ENCODE measurements at places on chromosomes 16 and 17. TPM values are rescaled to one million over a fixed set of nuclear protein-coding genes. Genes with fewer than 3 reads are reported as not detected.

- no peak for DNase-seq
These were observed 1378.8 kb upstream of the CDH8 start for GRCh38 chr16:63415014-63415413.

DNA sequence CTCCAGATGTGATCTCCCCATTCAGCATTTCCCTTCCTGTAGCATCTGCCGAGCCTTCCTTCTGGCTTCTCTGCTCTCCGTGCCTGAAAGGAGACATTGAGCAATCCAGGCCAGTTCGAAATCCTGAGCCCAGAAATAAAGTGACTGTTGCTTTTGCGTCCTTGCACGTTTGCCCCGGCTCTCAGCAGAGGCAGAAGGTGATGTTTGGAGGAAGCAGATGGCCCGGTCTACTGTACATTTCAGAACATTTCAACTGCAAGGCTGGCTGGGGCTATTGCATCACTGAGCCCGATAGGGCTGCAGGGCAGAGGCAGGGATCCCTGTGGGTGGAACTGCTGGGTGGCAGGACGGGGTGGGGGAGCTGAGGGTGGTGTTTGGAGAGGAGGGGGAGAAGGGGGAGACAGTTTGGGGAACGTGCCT, 29.4 kb downstream of the IRF8 start:
- DNase-seq, result no peak

GRCh38 chr17:32319548-32319905, 22.4 kb downstream of the C17orf75 start:
- peak; percentile 38 for DNase-seq

GRCh38 chr17:82101767-82102679, 4.0 kb upstream of the FASN start:
- no peak for DNase-seq

GRCh38 chr17:54494721-54495715, 405.6 kb upstream of the TOM1L1 start:
- DNase-seq, result no peak

GRCh38 chr17:142876-143784, 5.8 kb downstream of the SCGB1C2 start:
- no peak for DNase-seq

- DNase-seq, result no peak
These were observed 7.1 kb downstream of the SETD1A start for GRCh38 chr16:30964574-30965226.

DNA sequence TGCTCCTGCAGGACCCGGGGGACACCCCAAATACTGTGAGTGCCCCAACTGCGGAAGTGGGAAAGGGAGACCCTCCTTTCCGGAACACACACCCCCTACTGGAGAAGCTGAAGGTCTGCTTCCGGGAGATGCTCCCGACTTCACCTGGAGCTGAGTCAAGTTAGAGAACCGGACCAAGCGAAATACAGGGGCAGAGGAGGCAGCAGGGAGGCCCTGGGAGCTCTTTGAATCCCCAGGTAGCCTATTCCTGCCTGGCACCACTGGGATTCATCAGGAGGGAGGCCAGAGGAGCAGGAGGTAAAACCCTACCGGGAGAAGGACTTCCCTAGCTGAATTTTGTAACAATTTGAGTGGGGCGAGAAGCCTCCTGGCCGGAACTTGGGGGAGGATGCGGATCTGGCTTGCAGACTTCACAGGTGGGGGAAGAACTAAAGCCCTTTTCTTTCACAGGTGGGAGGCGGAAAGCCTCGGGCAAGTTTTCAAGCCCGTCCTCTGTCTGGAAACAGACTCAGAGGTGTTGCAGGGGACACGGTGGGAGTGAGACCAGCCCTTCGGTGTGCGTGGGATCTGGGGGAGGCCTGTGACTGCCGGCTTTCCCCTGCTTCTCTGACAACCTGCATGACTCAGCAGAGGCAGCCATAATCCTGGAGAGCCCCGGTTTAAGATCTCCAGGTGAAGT, 22.4 kb upstream of the TEKT1 start:
- DNase-seq, result peak; percentile 68

GRCh38 chr17:72454342-72454741, 333.5 kb downstream of the SOX9 start:
- no peak for DNase-seq

- DNase-seq, result no peak
These were observed 242.4 kb upstream of the SALL1 start for GRCh38 chr16:51393381-51394005.

DNA sequence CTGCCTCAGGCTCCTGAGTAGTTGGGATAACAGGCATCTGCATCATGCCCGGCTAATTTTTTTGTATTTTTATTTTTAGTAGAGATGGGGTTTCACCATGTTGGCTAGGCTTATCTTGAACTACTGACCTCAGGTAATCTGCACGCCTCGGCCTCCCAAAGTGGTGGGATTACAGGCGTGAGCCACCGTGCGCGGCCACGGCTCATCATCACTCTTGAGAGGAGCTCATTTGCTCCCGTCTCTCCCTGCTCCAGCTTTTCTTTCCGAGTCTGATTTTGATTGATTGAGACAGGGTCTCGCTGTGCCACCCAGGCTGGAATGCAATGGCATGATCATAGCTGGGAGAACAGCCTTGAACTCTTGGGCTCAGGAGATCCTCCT, 12.6 kb downstream of the PGS1 start:
- DNase-seq, result no peak

- no peak for DNase-seq
These were observed 17.9 kb upstream of the ATP2A3 start for GRCh38 chr17:3982113-3982512.

DNA sequence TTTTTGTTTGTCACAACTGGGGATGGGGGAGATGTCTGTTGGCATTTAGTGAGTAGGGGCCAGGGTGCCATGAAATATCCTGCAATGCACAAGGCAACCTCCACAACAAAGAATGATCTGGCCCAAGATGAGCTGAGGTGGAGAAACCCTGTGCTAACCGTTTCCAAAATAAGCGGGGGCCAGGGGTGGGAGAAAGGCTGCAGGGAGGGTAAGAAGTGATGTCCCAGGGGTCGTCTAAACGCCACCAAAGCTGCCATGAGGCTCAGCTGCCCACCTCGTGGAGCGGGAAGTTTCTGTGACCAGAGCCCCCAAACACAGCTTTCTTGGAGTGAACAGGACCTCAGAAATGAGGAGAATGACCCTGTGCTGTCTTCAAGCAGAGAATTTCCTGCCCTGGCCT, 76.5 kb upstream of the CDH5 start:
- no peak for DNase-seq

GRCh38 chr17:41294016-41294415, 8.6 kb downstream of the KRTAP29-1 start:
- DNase-seq, result no peak

KRTAP3-1 gene
- total RNA-seq, result not detected

KIF2B gene
- not detected for total RNA-seq

UNC119 gene
- 43.2 TPM for total RNA-seq

SLC4A1 gene
- total RNA-seq, result 0.22 TPM

KRT33B gene
- total RNA-seq, result not detected
